ENCODE measurements at places on chromosomes 12 and 14.

DNA sequence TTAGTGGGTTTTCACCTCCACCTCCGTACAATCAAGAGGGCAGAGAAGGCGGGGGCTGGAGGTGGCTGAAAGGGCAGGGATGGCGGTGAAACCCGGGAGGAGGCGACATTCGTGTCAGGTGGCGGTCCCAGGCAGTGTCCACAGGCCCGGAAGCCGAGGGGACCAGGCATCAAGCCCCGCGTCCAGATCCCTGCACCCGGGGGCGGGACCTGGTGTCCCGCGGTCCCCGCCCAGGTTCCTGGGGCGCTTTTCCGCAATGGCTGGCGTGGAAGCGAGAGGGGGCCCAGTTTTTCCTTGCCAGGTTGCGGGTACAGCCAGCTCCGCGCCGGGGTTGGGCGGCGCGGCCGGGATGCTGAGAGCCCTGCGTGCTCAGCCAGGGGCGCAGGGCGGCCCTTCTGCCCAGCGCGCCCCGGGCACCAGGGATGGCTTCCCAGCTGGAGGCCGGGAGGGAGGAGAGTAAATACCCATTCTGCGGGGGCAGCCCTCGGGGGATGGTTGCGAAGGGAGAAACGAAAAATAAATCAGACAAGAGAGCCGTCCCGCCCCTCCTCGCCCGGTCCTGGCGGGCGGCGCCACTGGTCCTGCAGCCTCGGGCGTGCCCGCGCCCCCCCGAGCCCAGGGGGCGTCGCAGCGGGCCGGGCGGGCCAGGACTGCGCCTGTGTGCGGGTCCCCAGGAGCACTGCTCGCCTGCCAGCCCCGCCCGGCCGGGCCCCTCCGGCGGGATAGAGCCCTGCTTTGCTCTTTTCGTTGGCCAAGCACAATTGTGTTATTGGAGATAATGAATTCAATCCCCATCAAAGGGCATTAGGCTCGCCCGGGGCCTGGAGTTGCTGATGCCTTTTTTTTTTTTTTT lies 11.5 kb downstream of the FOXA1 start:
- DNase-seq = no peak

GRCh38 chr12:49777800-49778748 lies 36.7 kb downstream of the TMBIM6 start:
- DNase-seq = peak; percentile 41

DNA sequence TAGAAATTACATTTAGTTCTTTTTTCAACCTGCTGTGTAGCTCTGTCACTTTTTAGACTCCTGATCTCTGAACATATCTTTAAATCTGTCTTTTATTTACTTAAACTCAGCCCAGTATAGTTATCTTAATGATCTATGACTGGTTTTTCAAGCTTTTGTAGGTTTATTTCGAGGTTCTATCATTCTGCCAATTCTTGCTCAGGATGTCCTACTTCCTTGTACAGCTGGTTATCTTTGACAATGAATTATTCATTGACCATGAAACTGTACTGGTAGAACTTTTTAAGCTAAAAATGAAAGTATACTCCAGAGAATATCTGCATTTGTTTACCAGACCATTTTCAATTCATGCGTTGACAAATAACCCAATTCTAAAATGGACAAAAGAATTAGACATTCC lies 37.8 kb downstream of the TC2N start:
- DNase-seq = no peak

DNA sequence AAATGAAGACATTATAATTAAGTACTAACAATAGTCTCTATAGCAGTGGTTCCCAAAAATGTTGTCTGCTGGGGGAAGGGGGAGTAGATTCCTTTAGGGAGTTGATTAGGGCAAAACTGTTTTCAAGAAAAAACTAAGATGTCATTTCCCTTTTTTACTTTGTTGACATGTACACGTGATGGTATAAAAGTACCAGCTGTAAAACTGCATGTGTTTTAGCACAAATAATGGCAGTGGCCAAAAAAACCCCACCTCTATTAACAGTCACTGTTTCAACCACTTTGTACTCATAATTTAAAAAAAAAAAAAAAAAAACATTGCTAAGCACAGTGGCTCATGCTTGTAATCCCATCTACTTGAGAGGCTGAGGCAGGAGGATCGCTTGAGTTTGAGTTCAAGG lies 61.7 kb downstream of the PPP1R12A start:
- no peak for DNase-seq

GRCh38 chr14:51552275-51552674 lies 99.4 kb upstream of the FRMD6 start:
- DNase-seq = no peak

DNA sequence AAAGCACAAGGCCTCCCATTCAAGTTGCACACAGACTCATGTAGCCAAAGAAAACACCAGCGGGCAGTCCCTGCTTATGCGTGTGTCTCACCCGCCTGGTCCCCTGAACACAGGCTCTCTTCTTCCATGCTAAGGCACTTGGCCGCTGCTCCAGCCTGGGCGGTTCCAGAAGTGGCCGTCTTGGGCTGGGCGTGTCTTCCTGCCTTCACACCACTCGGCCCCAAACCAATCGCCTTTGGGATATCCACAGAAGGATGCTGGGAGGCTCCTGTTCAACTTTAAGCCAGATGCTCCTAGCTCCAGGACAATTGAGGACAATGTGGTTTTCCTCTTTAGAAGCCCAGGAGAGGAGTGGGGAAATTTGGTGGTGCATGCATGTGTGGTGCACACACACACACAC lies 2.2 kb downstream of the SCARB1 start:
- DNase-seq = peak; percentile 87

- peak; percentile 11 for DNase-seq
Observed at GRCh38 chr14:60977847-60978246, 3.0 kb downstream of the TRMT5 start.

DNA sequence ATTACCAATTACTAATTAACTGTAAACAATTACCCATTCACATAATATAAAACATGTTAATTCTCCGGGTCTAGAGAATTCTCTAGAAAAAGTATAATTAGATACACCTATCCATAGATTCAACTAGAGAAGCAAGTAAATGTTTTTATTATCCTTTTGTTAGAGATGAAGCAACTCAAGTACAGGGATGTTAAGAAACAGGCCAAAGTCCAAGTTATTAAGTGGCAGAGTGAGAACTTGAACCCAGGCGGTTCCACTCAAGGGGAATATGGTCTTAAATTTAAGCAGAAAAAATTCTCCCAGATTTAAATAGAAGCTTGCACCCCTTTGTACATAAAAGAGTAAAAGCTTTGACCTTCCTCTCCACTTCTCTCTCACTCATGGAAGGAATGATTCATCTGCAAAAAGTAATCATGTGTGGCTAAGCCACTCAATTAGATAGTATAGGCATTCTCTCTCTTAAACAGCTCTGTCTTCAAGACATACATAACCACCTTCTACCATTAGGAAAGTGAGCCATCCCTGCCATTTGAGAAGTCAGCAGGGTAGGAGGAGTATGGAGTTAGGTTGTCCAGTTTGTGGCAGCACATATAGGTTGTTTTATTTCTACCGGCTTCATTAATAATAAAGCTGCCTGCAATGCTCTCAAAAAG lies 34.1 kb downstream of the ERGIC2 start:
- DNase-seq = no peak

GRCh38 chr14:95364481-95365209 lies 44.9 kb upstream of the CLMN start:
- no peak for DNase-seq

DNA sequence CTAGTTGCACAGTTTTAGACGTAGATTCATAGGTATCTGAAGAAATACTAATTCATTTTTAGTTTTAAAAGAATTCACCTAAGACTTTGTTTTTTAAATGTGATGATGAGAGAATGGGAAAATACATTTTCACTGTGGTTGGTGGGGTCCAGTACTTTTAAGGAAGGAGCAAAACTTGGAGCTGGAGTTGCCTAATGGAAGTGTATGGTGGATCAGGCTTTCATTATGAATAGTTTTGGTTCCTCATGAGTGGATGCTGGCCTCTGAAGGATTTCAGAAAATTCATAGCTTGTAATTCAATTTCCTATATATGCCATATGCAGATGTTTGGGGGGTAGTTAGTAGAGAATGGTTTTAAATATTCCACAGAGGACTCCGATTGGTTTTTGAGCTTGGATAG lies 27.1 kb downstream of the STK38L start:
- DNase-seq = no peak

DNA sequence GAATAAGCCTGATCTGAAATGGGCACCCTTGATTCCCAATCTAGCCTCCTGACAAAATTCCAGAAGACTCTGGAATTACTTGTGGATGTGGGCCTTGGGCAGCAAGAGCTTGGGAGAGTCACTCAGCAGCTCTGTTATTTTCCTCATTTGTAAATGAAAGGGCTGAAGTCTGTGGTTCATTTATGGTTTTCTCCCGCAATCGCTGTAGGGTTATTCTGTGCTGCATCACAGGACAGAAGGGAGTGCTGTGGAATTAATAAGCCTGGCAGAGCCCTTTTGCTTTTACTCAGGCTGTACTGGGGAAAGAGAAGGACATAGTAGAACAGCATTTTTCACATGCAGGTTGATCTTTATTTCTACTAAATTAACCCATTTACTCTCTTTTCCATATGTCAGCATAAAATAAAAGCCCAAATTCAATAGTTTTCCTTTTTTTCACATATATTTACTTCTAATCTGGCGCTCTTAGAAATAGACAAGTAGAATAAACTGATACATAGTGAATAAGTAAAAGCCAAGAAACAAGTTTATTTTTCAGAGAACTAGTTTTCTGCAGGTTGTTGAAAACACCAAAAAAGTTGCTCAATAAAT lies 49.2 kb downstream of the DUSP16 start:
- no peak for DNase-seq

DNA sequence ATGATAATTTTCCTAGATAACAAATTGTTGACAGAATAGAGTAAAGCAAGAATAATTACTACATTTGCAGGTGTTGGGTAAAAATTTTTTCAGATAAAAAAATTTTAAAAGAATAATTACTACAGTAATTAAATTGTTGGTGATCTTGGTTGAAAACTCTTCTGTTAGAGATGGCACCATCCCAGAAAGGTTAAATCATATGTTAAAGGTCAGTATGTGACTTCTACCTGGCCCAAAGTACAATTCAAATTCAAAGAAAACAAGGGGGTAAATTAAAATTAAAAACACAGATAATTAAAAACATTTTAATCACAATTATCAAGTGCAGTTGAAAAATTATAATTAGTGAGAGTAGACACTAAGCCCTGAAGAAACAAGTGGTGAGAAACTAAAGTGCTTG lies 18.1 kb upstream of the PIK3C2G start:
- DNase-seq = no peak

GRCh38 chr12:118548887-118549509 lies 172.6 kb downstream of the SUDS3 start:
- DNase-seq = no peak

GRCh38 chr12:30200864-30201263 lies 417.1 kb upstream of the TMTC1 start:
- peak; percentile 11 for DNase-seq

DNA sequence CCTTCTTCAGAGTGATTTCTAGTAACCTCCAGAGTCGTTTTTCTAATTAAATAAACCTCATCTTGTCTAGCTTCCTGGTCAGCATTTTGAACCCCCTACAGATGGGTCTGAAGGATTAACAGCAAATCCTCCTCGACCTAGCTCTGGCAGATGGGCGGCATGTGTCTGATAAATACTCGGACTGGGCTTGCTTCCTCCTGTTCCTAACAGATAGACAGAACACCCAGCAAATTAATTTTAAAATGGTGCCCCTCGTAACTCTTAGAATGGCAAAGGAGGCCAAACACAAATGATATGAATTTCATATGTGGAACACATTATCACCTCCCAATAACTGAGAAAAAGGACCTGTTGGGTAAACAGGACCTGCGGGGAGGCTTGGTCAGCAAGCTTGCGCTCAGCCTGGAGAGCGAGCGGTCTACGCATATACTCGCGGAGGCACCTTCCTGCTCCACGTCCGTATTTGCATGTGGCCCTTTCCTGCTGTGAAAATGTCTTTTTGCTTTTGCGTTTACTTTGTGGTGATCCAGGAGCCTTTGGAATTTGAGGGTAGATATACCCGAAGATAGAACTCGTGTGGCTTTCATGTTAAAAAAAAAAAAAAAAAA lies 79.6 kb downstream of the OTX2 start:
- DNase-seq = no peak

GRCh38 chr12:103462675-103463074 lies 33.1 kb downstream of the C12orf42 start:
- DNase-seq = no peak

DNA sequence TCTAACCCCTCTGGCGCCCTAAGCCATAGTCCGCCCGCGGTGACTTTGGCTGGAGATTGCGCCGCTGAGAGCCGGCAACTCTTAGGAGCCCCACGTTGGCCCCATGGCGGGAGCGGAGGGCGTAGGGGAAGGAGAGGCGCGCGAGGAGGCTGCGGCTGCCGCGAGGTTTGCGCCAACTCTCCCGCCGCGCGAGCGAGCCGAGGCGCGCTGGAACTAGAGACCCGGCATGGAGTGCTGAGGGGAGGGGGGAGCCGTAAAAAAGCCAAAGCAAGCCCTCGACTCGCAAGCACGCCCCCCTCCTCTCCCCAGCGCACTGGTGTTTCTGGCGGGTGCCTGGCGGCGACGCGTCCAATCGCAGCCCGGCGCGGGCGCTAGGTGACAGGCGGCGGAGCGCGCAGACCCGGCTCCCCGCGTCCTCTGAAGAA lies at the start of gene SYT10:
Gene SYT10, minus strand, starts transcription at position 233 of the 425 bp plus-strand sequence. CDS start 297 bp downstream, outside the sequence.
- DNase-seq = peak; percentile 10

DNA sequence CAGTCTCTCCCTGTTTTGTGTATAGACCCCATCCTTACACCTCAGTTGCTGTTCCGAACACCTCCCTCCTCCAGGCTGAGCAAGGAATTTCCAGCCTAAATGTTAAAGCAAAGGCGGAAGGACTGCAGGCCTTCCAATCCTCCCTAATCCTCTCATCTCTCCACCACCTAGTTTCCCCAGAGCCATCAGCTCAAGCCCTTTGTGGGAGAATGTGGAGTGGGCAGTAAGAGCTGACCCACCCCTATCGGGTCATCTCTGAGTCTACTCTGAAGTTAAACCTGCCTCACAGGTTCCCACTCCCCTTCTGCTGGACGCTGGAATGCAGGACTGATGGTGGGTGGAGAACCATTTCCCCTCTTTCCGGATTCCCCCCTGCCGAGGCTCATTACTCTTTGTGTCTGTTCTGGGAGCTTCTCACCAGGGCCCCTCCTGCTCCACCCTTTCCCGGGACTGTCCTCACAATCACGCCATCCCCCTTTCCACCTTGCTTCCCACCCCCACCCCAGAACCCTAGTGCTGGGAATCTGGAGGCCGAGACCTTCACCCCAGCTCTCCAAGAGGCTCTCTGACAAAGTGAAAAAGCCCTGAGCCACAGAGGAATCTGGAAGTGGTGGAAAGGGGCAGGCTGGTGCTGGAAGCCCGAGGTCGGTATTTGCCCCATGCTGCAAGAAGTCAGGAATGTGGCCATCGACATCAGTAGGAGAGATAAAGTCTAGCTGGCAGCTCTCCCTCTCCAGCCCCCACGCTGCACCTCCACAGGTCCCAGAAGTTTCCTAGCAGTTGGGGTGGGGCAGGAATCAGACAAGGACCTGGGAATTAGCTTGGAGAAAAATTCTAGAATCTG lies 3.3 kb upstream of the KRT18 start:
- peak; percentile 88 for DNase-seq
